CD4-positive, alpha-beta T cell treated with Interleukin-4 for 4 hours (primary cell): ENCODE measurements at places on chromosomes 3 and 15.

DNA sequence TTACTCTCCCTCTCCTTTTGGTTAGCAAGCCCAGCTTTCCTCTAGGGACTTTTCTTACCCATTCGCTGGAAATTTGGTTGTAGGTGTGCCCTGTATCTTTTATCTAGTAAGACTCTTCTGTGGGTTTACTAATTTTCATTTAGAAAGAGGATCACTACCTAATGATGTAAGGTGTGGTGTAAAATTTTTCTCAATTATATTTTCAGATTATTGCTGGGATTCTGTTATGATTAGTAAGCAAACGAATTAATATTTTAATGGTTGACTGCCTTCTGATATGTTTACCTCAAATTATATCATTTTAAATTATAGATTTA lies 28.5 kb downstream of the PLCL2 start:
- no peak for DNase-seq

DNA sequence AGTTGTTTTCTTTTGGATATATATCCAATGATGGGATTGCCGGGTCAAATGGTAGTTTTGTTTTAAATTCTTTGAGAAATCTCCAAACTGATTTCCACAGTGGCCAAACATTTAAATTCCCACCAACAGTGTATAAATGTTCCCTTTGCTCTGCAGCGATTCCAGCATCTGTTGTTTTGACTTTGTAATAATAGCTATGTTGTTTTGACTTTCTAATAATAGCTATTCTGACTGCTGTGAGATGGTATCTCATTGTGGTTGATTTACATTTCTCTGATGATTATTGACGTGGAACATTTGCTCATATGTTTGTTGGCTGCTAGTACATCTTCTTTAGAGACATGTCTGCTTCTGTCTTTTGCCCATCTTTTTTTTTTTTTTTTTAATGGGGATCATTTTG lies 332.2 kb upstream of the GBE1 start:
- no peak for DNase-seq

DNA sequence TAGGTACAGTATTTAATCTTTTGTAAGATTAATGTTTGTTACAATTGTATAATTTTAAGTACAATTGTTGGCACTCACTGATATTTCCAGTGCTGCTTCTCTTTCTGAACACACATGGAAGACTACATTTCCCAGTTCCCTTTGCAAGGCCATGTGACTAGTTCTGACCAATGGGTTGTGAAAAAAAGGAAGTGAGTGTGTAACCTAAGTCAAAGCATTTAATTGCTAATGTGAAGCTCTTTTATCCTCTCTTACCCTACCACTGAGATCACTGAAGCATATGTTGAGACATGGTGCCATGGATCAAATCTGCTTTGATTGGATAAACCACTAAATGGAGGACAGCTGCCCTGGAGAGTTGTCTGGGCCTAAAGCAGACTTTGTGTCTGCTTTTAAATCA lies 83.9 kb upstream of the PLXND1 start:
- peak; percentile 79 for DNase-seq

DNA sequence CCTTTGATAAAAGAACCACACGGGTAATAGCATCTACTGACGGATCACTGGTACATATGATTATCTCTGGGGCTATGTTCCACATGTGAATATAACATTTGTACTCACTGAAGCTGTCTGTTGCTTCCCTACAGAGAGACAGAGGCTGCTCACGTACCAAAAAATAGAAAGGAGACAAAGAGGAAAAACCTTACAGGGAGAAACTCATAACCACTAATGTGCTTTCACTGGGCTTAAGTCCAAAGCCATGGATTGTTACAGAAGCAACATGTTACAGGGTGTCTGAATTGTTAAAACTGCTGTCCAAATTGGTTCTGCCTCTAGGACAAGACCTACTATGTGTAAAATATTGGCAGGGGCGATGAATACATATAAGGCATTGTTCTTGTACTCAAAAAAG lies 311.9 kb downstream of the FOXP1 start:
- no peak for DNase-seq

- DNase-seq: peak; percentile 41
These were observed 755 bp downstream of the PDE8A start for GRCh38 chr15:84982301-84982920.

- no peak for DNase-seq
These were observed 1057.2 kb downstream of the NAALADL2 start for GRCh38 chr3:175916191-175916934.

GRCh38 chr3:16070707-16071106 lies 103.8 kb upstream of the GALNT15 start:
- no peak for DNase-seq

DNA sequence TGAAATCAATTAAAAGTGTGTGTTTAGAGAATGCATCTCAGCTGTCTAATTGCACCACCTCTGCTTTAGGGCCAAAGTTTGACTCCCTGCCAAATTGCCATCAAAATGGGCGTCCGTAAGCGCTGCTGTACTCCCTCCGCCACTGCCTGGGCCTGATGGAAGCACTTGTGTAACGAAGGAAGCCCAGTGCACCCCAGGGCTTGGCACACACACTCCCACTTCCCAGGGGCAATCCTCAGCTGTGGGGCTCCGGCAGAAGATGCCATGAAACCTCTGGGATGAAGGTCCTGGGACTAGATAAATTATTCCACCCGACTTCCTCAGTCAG lies 137.8 kb downstream of the RORA start:
- no peak for DNase-seq

DNA sequence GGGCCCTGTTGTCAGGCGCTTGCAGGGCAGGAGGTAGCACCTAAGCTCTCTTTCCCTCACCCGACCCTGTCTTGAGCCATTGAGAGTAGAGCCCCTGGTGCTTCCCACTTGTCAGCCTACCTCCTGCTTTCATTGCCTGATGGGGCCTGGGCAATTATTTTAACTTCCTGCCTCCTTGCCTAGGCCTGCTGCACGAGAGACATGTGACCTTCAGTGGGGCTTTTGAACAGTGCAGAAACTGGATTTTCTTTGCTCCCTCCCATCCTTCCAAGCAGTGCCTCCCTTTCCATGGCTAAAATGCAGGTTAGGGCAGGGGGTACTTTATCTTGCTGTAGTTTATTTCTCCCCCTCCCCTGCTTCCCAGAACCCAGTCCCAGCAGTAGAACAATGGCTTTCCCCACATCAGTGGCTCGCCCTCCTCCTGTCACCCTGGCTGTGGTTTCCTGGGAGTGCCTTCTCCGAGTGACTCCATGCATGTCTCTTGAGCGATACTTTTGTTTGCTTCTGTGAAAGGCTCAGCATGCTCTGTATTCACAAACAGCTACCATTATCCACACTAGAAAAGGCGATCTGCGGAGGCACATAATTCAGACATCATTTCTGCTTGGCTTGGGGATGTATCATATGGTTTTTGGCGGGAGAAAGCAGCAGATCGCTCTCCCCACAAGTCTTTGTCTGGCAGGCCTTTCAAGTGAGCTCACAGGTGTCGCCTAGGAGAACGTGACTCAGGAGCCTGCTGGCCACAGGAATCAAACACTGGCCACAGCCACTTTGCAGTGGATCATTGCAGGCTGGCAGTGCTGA lies 24.1 kb downstream of the PDIA5 start:
- DNase-seq: no peak

- no peak for DNase-seq
These were observed 11.3 kb downstream of the SELENOS start for GRCh38 chr15:101266034-101266433.

DNA sequence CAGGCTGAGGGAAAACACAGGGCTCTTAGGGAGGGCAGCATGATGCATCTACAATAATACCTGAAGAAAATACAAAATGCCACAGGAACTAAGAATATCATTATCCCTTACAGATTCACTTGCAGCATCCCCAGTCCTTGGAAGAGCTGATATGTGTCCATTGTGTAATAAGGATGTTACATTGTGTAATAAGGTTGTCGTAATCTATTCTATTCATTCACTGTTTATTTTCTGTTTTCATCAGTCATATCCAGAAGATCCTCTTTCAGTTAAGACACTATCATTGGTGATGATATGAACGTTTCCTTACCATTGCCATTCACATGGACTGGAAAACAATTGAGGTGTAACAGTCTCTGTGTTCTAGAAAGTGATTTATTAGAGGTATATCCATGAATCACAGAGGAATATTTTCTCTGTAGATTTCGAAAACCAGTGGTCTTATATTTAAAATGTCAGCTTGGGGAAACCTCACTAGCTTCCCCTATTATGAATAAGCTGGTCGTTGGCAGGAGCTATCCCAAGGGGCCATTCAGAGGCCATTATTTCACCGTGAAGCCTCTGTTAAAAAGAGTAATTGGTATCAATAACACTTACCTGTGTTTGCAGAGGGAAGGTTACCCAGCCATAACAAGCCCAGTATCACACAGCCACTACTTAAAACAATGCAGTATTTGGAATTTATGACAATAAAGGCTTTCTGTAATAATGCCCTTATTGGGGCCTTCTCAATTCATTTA lies 241.1 kb downstream of the ZNF385D start:
- DNase-seq: no peak

GRCh38 chr3:69143612-69144011 lies 21.2 kb upstream of the LMOD3 start:
- no peak for DNase-seq

- no peak for DNase-seq
These were observed 3.6 kb upstream of the AGTR1 start for GRCh38 chr3:148694116-148694515.

DNA sequence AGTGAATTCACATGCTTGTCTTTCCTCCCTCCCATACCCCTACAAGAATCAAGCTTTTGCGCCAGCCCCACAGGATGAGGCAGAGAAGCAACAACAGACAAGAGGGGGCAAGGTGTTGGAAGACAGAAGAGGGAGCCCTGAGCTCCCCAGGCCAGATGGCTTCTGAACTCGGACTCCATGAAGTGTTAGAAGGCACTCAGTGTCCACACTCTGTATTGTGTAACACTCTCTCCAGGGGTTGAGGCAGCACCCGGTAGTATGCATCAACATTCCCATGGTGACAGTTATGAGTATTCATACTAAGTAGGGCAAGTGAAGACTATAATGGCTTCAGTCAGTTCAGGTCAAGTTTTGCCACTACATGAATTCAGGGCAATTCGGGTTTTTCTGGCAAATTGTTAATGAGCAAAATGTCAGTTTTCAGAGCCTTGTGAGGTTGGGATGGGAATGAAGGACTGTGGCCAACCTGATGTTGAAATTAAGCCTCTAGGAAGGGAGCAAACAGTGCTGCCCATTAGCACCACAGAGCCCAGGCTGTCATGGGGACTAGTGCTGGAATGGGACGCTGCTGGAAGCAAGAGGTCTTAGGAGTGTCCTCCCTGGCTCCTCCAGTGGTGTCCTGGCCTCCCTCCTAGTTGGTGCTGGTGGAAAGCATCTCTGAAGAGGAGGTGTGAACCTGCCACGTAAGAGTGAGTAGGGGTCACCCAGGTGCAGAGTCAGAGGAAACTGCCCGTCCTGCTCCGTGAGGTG lies 79.4 kb downstream of the KLF15 start:
- DNase-seq: no peak

- DNase-seq: no peak
These were observed 365.2 kb upstream of the AGTR1 start for GRCh38 chr3:148332509-148332908.

DNA sequence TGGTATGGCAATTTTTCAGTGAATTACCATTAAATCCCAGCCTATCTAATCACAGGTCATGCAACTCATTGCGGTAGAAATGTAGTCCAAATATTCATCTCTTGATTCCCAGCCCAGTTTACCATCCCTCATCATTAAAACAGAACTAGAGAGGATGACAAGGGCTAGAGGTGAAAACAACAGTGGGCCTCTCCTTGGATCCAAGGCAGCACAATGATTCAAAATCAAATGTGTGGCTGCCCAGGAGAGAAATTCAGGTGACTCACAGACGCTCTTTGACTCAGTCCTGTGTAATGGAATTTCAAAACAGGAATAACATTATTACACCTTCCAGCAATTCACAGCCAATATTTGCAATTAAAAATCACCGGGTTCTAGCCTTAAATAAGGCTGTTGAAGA lies 246.5 kb downstream of the TBL1XR1 start:
- DNase-seq: no peak

- DNase-seq: no peak
These were observed 60.9 kb downstream of the STRIT1 start for GRCh38 chr3:155232605-155233004.

- no peak for DNase-seq
These were observed 31.0 kb downstream of the MITF start for GRCh38 chr3:69770219-69770618.

DNA sequence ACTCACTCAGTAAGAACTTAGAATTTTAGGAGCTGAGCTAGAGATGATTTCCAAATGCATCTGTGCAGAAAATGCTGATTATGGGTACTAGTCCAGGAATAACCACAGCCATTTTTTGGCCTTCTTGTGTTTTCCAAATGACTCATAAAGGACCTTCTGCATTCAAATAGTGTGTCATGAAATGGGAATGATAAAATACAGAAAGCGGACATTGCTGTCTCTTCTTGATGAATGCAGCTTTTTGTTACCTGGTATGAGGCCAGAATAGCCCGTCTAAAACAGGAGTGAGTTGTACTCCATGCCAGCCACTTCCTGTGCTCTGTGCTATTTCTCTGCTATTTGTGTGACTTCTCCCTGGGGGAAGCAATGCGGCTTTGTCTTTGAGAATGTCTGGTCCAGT lies 20.5 kb upstream of the FRMD5 start:
- no peak for DNase-seq

DNA sequence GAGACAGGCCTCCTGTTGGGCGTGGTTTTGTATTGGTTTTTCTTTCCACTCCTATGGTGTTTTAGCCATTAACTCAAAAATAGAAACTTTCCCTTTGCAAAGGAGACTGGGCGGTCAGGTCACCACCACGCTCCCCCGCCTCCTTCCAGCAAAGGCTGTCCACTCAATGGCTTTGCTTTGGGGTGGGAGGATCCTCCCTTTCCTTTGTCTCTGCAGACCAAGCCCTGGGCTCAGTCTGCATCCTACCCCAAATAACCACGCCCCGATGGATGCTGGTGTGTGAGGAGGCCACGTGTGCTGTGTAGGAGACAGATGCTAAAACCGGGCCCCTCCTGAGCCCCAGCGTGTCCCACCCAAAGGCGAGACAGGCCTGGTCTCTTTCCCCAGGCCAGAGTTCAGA lies 68.5 kb downstream of the GRIP2 start:
- no peak for DNase-seq

DNA sequence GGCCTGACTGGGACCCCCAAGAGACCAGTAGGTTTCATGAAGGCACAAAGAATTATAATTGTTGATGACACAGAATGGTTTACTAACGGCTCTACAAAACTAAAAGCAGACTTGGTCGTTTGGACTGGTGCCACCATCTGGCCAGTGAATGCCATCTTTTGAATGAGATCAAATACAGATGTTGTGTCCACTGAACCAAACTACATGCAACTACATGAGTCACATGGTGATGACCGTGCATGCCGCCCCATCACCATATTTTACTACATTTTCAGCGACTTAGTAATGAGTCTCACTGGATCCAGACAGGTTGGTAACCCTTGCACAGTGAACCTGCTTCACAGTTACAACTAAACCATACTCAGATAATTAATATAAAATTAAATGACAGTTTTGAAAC lies 803.3 kb downstream of the DIPK2A start:
- no peak for DNase-seq

- DNase-seq: no peak
These were observed 17.9 kb downstream of the ILDR1 start for GRCh38 chr3:122004107-122004506.
